ENCODE measurements at places on chromosomes 11 and 22. TPM values are rescaled to one million over a fixed set of nuclear protein-coding genes. Genes with fewer than 3 reads are reported as not detected.

- peak; percentile 5 for DNase-seq
- no peaks in the 10 kb centered on the region for H3K27me3 ChIP-seq
- no peak overlapping the region for H3K27ac ChIP-seq
- H3K4me1 ChIP-seq = no peaks in the 10 kb centered on the region
- no peak overlapping the region for H3K4me3 ChIP-seq
Measured at GRCh38 chr11:97557399-97557798, 1167.6 kb downstream of the JRKL start.

DNA sequence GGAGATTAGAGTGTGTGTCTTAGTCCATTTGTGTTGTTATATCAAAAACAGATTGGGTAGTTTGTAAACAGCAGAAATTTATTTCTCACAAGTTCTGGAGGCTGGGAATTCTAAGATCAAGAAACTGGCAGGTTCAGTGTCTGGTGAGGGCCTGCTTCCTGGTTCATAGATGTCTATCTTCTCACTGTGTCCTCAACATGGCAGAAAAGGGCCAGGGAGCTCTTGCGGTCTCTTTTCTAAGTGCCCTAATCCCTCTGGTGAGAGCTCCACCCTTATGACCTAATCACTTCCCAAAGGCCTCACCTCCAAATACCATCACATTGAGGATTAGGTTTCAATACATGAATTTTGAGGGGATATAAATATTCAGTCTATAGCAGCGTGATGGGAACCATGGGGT is 25.5 kb upstream of the AMOTL1 start:
- H3K4me1 ChIP-seq = peaks cover 20% of the 10 kb centered on the region
- no peak overlapping the region for H3K4me3 ChIP-seq
- no peak for DNase-seq
- H3K36me3 ChIP-seq = no peaks in the 10 kb centered on the region
- H3K27ac ChIP-seq = no peak overlapping the region

DNA sequence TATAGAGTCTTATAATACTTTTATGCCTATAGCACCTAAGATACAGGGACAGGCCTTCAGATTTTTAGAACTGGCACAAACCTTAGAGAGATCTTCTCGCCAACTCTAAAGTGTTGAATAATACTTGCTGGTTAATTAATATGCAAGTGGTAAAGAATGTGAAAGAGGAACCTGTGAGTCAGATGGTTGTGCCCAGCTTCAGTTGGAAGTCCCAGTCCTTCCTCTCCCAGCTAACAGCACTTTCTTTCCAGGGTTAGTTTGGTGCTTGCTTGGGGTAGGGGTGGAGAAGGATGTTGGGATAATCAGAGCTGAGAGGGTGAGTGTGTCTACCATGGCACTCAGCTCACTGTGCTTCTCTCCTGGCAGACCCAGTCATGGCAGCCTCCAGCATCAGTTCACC is 4.9 kb upstream of the TMEM132A start:
- no peak for DNase-seq
- peaks cover 47% of the 10 kb centered on the region for H3K4me1 ChIP-seq
- H3K27me3 ChIP-seq = no peaks in the 10 kb centered on the region
- peaks cover 42% of the 10 kb centered on the region for H3K36me3 ChIP-seq
- H3K4me3 ChIP-seq = no peak overlapping the region

- H3K36me3 ChIP-seq = no peaks in the 10 kb centered on the region
- H3K4me1 ChIP-seq = peaks cover 13% of the 10 kb centered on the region
- no peak overlapping the region for H3K4me3 ChIP-seq
- DNase-seq = peak; percentile 80
- peaks cover 7% of the 10 kb centered on the region for H3K27me3 ChIP-seq
- H3K27ac ChIP-seq = peak overlapping the region; percentile 31
Measured at GRCh38 chr11:128734103-128734831, 40.4 kb downstream of the FLI1 start.

DNA sequence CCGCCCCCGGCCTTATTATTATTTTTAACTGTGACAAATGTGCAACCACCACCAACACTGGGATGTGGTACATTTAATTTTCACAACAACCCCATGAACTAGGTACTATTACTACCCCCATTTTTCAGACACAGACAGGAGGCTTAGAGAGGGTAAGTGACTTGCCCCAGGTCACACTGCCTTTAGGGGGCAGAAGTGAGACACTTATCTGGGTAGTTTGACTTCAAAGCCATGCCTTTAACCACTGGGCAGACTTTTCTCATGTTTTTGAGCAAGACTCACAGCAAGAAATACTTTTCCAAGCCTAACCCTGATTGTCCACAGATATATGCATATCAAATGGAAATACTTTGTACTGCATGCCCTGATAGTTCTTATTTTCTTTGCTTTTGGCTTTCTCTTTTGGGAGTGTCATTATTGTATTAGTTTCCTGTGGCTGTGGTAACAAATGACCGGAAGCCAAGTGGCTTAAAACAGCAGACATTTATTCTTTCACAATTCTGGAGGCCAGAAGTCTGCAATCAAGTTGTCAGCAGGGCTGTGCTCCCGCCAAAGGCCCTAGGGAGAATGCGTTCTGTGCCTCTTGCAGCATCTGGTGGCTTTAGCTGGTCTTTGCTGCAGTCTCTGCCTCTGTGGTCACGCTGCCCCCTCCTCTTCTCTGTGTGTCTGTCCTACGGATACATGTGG is 110.8 kb downstream of the GRIK4 start:
- H3K4me1 ChIP-seq = no peaks in the 10 kb centered on the region
- H3K36me3 ChIP-seq = no peaks in the 10 kb centered on the region
- no peaks in the 10 kb centered on the region for H3K27me3 ChIP-seq
- no peak overlapping the region for H3K4me3 ChIP-seq

DNA sequence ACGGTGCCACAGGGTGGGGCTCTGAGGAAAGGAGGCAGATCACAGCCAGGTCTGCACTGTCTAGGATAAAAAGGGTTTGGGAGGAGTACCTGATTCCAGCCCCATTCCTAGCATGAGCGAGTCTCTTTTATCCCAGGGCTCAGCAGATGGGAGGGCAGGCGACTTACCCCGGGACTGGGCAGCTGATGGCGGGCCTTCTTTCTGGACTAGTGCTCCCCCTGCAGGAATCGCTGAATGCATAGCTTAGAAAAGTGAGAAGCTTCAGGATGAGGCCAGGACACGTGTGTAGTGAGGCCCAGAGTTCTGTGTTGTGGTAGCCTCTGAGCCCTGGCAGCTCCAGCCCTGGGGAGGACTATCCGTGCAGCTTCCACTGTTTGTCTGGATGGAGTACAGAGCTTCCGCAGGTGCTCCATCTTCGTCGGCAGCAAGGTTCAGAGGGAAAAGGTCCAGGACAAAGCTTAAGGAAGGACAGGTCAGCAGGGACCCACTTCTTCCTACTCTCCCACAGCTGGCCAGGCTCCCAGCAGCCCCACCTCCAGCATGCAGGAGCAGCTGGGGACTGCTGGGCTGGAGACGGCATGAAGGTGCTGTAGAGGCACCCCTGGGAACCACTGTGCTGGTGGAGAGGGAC is 30.4 kb downstream of the COMMD9 start:
- no peak overlapping the region for H3K27ac ChIP-seq
- peaks cover 20% of the 10 kb centered on the region for H3K27me3 ChIP-seq
- H3K4me3 ChIP-seq = no peak overlapping the region
- peaks cover 12% of the 10 kb centered on the region for H3K4me1 ChIP-seq
- H3K36me3 ChIP-seq = no peaks in the 10 kb centered on the region

GRCh38 chr22:44231233-44231632 is 50.5 kb downstream of the PARVG start:
- H3K4me1 ChIP-seq = no peaks in the 10 kb centered on the region
- H3K4me3 ChIP-seq = no peak overlapping the region
- H3K27ac ChIP-seq = no peak overlapping the region

- H3K27me3 ChIP-seq = peaks cover 60% of the 10 kb centered on the region
- DNase-seq = no peak
- H3K36me3 ChIP-seq = no peaks in the 10 kb centered on the region
- peaks cover 6% of the 10 kb centered on the region for H3K4me1 ChIP-seq
Measured at GRCh38 chr22:43888740-43889139, 3.1 kb downstream of the PNPLA5 start.

DNA sequence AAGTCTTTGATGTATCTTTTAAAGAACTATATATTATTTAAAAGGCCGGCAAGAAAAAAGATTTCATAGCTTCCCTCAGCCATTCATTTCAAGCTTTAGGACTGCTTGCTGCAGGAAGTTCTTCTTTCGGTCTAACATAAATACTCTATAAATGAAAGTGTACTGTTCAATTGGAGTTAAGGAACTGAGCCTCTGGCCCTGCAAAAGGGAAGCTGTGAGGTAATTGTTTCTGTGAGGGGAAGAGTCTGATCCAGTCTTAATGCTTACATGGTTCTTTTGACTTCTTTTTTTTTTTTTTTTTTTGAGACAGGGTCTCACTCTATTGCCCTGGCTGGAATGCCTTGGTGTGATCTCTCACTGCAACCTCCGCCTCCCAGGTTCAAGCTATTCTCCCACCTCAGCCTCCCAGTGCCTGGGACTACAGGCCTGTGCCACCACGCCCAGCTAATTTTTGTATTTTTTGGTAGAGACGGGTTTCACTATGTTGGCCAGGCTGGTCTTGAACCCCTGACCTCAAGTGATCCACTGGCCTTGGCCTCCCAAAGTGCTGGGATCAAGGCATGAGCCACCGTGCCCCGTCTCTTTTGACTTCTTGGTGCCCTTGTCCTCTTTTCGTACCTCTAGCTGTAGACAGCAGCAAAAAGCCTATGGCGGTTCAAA is 4.7 kb upstream of the TRIM29 start:
- H3K4me3 ChIP-seq = no peak overlapping the region
- no peaks in the 10 kb centered on the region for H3K4me1 ChIP-seq
- no peak for DNase-seq
- no peak overlapping the region for H3K27ac ChIP-seq
- peaks cover 46% of the 10 kb centered on the region for H3K27me3 ChIP-seq

- no peak overlapping the region for H3K27ac ChIP-seq
- no peaks in the 10 kb centered on the region for H3K27me3 ChIP-seq
- no peaks in the 10 kb centered on the region for H3K4me1 ChIP-seq
- DNase-seq = no peak
- no peak overlapping the region for H3K4me3 ChIP-seq
Measured at GRCh38 chr11:106552694-106553203, 465.5 kb downstream of the GUCY1A2 start.

GRCh38 chr22:23200898-23201297 is 20.6 kb downstream of the BCR start:
- H3K27me3 ChIP-seq = peaks cover 19% of the 10 kb centered on the region
- no peak for DNase-seq
- H3K36me3 ChIP-seq = no peaks in the 10 kb centered on the region
- no peak overlapping the region for H3K27ac ChIP-seq
- H3K4me1 ChIP-seq = peaks cover 30% of the 10 kb centered on the region

GRCh38 chr11:72600557-72600956 is 73.7 kb downstream of the PDE2A start:
- H3K36me3 ChIP-seq = peaks cover 2% of the 10 kb centered on the region
- peaks cover 26% of the 10 kb centered on the region for H3K27me3 ChIP-seq

GRCh38 chr11:61967924-61968757 is 707 bp upstream of the FTH1 start:
- peaks cover 27% of the 10 kb centered on the region for H3K36me3 ChIP-seq
- H3K4me1 ChIP-seq = peaks cover 46% of the 10 kb centered on the region
- H3K27ac ChIP-seq = peak overlapping the region; percentile 94
- DNase-seq = peak; percentile 64
- peak overlapping the region; percentile 86 for H3K4me3 ChIP-seq

DNA sequence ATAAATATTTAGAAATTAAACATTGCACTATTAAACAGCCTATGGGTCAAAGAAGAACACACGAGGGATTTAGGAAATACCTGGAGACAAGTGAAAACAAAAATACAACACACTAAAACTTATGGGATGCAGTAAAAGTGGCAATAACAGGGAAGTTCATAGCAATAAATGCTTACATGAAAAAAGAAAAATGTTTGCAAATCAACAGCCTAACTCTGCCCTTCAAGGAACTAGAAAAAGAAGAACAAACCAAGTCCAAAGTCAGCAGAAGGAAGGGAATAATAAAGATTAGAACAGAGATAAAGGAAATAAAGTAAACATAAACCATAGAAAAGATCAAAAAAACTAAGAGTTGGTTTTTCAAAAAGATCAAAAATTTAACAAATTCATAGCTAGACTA is 31.6 kb downstream of the NXPE2 start:
- DNase-seq = no peak
- no peaks in the 10 kb centered on the region for H3K36me3 ChIP-seq
- no peaks in the 10 kb centered on the region for H3K4me1 ChIP-seq

DNA sequence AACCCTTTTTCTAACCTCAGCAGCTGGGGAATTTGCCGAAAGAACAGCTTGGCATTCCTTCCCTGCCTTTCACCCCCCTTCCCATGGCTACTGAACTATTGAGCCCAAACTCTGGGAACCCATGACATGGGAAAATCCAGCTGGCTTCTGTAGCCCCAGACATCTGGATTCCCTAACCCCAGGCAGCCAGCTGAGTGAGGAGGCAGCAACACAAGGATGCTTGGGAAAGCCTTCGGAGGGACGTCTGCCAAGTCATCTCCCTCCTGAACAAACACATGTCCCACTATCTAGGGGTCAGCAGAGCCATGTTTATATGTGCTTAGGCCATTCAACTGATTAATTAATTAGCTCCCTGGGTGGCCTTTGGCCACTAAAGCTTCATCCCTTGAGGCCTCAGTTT is 21.6 kb downstream of the LRRC55 start:
- peak overlapping the region; percentile 78 for H3K27ac ChIP-seq
- H3K36me3 ChIP-seq = no peaks in the 10 kb centered on the region
- H3K4me3 ChIP-seq = no peak overlapping the region
- no peaks in the 10 kb centered on the region for H3K27me3 ChIP-seq
- DNase-seq = peak; percentile 95

DNA sequence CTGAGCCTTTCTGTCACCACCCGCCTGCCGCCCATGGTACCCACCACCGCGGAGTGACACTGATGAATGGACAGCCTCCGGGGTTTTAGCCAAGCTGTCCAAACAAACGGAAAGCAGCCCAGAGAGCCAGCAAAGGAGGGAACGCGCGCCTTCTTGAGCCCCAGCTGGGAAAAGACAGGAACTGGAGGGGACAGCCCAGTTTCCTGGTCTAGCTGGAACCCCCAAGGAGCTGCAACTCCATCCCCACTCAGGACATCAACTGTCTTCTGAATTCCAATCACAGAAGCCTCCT is 33.7 kb downstream of the SHISAL1 start:
- no peaks in the 10 kb centered on the region for H3K36me3 ChIP-seq
- H3K4me3 ChIP-seq = no peak overlapping the region
- peaks cover 14% of the 10 kb centered on the region for H3K27me3 ChIP-seq
- H3K4me1 ChIP-seq = peaks cover 12% of the 10 kb centered on the region
- no peak for DNase-seq

- H3K4me3 ChIP-seq = no peak overlapping the region
- DNase-seq = no peak
- peaks cover 28% of the 10 kb centered on the region for H3K4me1 ChIP-seq
- no peaks in the 10 kb centered on the region for H3K27me3 ChIP-seq
- H3K27ac ChIP-seq = no peak overlapping the region
- H3K36me3 ChIP-seq = peaks cover 80% of the 10 kb centered on the region
Measured at GRCh38 chr22:21697880-21698279, 32.1 kb downstream of the PPIL2 start.

GRCh38 chr11:27008811-27009535 is 15.1 kb downstream of the FIBIN start:
- no peaks in the 10 kb centered on the region for H3K36me3 ChIP-seq
- DNase-seq = peak; percentile 25
- no peak overlapping the region for H3K4me3 ChIP-seq

GRCh38 chr11:121067026-121067425 is 34.0 kb upstream of the TECTA start:
- peak overlapping the region; percentile 13 for H3K27ac ChIP-seq
- DNase-seq = no peak
- H3K27me3 ChIP-seq = no peaks in the 10 kb centered on the region

TMA7B gene
- total RNA-seq = 0.04 TPM

OR51A2 gene
- not detected for total RNA-seq

CEND1 gene
- total RNA-seq = 0.04 TPM

SCGB1A1 gene
- total RNA-seq = not detected

CHRM1 gene
- 0.04 TPM for total RNA-seq

CCDC89 gene
- total RNA-seq = 2.3 TPM

CRACR2B gene
- total RNA-seq = 6.9 TPM

OR2AG2 gene
- 0.04 TPM for total RNA-seq

DDI1 gene
- total RNA-seq = not detected

TMEM86A gene
- 2.6 TPM for total RNA-seq

GVQW3 gene
- 3.4 TPM for total RNA-seq

All from muscle of leg (tissue), 16 donors.